Cortex of kidney (tissue), 1 donor: ENCODE measurements at places on chromosomes 4 and X.

- no peak for DNase-seq
Observed at GRCh38 chr4:152778656-152779512, 646 bp downstream of the TIGD4 start.

DNA sequence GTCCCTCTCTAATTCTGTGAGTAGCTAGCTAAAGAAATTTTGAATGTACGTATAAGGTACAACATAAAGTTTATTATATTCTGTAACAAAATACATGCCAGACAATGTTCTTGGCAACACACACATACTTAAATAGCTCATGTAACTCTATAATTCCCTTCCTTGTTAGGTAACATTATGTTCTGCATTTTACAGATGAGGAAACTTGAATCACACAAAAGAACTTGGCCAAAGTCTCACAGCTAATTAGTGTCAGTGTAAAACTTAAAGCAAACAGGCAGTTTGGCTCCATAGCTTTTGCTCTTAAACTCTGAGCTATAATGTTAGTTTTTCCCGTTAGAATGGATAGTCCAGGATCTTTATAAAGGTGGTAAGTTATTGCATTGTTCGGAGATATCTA, 1091.8 kb upstream of the SLIT2 start:
- DNase-seq = no peak

DNA sequence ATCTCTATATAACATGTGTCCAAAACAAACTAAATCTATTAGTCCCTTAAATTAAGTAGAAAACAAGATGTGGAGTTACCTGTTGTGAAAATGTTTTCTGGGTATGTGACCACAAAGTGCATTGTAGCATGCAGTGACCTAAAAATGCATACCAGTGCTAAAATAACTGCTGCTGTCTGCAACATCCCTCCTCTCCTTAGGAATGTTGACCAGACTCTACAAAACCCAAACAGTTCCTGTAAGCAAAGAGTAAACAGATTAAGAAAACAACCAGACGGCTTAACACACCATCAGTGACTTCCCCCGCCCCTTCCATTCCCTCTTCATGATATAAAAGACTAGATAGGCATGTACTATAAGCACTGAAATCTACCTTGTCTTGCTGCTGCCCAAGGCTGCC, 15.8 kb upstream of the RAB33B start:
- DNase-seq = no peak

- no peak for DNase-seq
Observed at GRCh38 chr4:184408021-184408683, 66.2 kb downstream of the IRF2 start.

DNA sequence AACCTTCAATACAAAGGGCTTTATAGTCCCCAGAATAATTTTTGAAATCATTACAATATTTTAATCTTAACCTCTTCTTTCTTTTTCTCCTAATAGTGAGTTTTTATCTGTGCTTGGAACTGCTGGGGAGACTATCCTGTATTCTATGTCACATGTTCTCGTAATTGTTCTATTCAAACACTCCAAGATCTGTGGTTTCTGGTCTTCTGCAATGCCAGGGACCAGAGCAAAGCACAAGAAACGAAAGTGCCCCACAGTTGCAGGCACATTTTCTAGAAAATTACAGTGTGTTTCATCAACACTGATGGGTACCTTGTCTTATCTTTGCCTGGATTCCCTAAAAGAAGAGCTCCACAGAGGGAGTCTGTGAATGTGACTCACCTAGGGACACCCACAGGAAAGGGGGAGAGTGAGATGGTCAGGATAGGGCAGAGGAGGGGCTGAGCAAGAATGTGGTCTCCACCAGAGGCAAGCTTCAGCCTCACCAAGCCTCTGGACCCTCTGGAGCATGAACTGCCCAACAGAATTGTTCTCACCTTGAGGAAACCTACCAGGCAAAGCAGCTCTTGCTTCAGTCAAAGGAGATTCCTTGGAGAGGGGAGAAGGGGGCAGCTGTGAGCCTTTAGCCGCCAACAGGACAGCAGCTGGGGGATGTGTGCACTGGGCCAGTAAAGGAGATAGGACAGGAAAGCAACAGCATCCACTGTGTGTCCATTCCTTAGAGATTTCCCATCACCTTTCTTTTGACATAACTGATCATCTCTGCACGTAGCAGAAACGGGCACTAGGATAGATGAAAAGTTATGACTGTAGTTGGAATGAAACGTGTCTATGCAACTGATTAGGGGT, 25.9 kb downstream of the UNC5C start:
- DNase-seq = no peak

DNA sequence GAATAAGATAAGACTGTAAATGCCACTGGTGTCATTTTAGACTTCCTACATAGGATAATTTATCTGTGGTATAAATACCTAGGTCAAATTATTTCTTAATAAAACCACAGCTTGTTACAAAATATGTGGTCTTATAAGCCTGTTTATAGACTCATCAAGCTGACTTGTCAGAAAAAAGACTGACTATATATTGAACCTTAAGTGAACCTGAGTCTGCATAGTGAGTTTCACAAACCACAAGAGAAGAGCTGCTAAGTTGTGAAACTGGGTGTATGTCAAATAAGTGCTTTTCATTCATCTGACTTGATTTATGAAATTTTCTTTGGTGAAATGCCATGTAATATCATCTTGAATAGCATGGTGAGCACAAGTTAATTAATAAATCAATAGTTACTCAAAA, 48.4 kb upstream of the TMPRSS11A start:
- no peak for DNase-seq

GRCh38 chr4:94650690-94651089, 107.1 kb upstream of the BMPR1B start:
- DNase-seq = no peak

DNA sequence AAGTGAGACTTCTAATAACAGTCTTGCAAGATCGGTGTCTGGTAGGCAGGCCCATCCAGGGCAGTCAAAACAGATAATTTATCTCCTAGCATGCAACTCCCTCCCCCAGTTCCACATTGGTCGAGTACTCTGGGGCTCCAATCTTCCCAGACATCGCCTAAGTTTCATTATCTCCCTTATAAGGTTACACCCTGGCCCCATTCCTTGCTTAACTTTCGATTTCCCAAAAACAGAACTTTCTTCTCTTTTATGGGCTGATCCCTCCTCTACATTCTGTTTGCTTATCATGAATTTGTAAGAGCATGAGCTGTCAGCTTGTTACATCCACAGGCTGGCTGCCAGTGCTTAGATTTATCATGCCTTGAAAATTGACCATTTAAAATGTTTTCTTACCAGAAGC, 471.3 kb downstream of the TECRL start:
- no peak for DNase-seq

DNA sequence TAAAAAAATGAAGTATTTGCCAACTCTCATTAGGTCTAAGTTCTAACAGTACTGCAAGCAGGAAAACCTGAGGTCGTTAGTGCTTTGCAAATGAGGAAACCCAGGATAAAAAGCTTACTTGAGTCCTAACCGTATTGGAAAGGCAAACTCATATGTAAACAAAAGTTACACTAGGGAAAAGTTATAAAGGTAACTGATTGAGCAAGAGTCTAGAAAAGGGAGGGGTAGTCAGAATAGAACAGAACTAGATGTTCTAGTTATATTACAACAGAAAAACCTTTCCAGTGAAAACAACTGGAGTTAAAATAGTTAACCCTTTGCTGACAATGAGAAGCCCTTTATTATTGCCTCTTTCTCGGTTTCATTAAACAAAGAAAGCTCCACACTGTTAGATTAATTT, 66.4 kb upstream of the MAOA start:
- no peak for DNase-seq
